Epithelial cell of proximal tubule (primary cell): ENCODE measurements at places on chromosomes 3 and 15. TPM values are rescaled to one million over a fixed set of nuclear protein-coding genes. Genes with fewer than 3 reads are reported as not detected.

The COL7A1 gene
- 47.5 and 211 TPM in 2 replicates for total RNA-seq

The PDE8A gene
- 14.9 and 24.6 TPM in 2 replicates for total RNA-seq

The CD200R1 gene
- total RNA-seq: not detected in 2 replicates

The C3orf18 gene
- total RNA-seq: 4.3 and 8.9 TPM in 2 replicates

The SCG5 gene
- 4.9 and 18.4 TPM in 2 replicates for total RNA-seq

The ECE2 gene
- total RNA-seq: not detected in 2 replicates

The SERINC4 gene
- not detected in 2 replicates for total RNA-seq

The SLC51A gene
- 0.12 TPM in 1 of 2 replicates, not detected in the other for total RNA-seq

The FSIP1 gene
- 1.2 and 1.3 TPM in 2 replicates for total RNA-seq

The ACAN gene
- total RNA-seq: not detected in 2 replicates

The CYP8B1 gene
- not detected in 2 replicates for total RNA-seq

The LRTM1 gene
- not detected in 2 replicates for total RNA-seq

The PTH1R gene
- total RNA-seq: 1.2 and 11.5 TPM in 2 replicates

The ALDH1A3 gene
- total RNA-seq: 79.9 and 141 TPM in 2 replicates

The P3H2 gene
- total RNA-seq: 75.6 and 107 TPM in 2 replicates

The ALPK3 gene
- 24.7 and 30.8 TPM in 2 replicates for total RNA-seq

The TRIM42 gene
- not detected in 2 replicates for total RNA-seq

The GRIP2 gene
- total RNA-seq: under 0.01 TPM in 1 of 2 replicates, not detected in the other

The CSPG5 gene
- 0.65 and 2.2 TPM in 2 replicates for total RNA-seq

The MST1R gene
- total RNA-seq: 5.3 and 5.6 TPM in 2 replicates

The AGTR1 gene
- 0.12 and 0.14 TPM in 2 replicates for total RNA-seq

The SPESP1 gene
- 0.51 and 2.1 TPM in 2 replicates for total RNA-seq

The A4GNT gene
- not detected in 2 replicates for total RNA-seq

The GCSAM gene
- total RNA-seq: not detected in 2 replicates

The CFAP20DC gene
- total RNA-seq: 4.9 and 5.1 TPM in 2 replicates

The DAZL gene
- total RNA-seq: not detected in 2 replicates

The TGM5 gene
- 0.06 TPM in 1 of 2 replicates, not detected in the other for total RNA-seq

The GNB5 gene
- total RNA-seq: 23.7 and 32.1 TPM in 2 replicates

The SMCO1 gene
- not detected in 2 replicates for total RNA-seq

The CCDC9B gene
- total RNA-seq: 4.6 and 10.7 TPM in 2 replicates

The GOLGA8N gene
- 0.29 and 0.46 TPM in 2 replicates for total RNA-seq

The CP gene
- not detected in 2 replicates for total RNA-seq

The HES1 gene
- 17.1 and 55.6 TPM in 2 replicates for total RNA-seq

The TMEM207 gene
- total RNA-seq: not detected in 2 replicates

The CEP70 gene
- 12.8 and 21.0 TPM in 2 replicates for total RNA-seq
